ENCODE measurements at places on chromosomes 3 and 15.

DNA sequence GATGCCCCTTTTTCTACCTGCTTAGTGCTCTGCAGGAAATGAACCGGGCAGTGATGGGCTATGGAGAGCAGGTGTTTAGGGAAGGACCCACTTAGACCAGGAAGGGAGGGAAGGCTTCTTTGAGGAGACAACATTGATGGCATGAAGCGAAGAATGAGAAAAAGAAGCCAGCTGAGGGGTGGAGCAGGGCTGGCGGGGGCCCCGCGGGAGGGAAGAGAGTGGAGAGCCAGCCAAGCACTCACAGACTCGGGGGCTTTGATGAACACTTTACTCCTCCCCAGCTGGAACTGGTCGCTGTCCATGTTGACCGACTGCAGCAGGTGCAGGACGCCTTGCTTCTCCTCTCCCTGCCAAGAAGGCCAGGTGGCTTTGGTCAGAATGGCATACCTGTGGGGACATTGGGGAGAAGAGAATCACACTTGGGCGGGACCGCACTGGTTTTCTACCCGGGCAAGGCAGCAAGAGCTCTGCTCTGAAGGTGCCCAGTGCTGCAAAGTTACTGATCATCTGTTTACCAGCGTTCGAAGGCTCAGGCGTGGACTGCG is 28.4 kb upstream of the LDHAL6B start:
- DNase-seq: no peak

GRCh38 chr3:21989341-21990042 is 238.5 kb upstream of the ZNF385D start:
- no peak for DNase-seq

DNA sequence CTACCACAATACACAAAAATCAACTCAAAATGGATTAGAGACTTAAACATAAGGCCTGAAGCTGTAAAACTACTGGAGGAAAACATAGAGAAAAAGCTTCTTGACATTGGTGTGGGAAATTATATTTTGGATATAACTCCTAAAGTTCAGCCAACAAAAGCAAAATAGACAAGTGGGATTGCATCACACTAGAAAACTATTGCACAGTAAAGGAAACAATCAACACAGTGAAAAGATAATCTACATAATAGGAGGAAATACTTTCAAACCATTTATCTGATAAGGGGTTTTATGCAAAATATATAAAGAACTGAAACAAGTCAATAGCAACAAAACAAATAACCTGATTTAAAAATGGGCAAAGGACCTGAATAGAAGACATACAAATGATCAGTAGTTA is 37.6 kb upstream of the TP63 start:
- no peak for DNase-seq

DNA sequence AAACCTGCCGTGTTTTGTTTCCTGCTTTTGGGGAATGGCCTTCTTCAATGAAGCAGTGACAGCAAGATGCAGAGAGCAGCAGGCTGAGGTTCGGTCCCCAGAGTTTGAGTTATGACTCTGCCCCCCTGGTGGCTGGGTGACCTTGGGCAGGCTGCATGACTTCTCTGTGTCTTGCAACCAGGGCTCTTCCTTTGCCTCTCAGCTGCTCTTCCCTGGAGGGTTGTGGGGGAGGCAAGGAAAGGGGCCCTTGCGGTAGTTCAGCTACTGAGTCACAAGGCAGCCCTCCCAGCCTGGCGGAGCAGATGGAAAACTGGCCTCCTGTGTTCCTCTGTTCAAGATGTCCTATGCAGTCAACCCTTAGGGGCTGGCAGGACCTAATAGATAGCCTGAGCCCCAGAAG is 17.1 kb downstream of the CTXND1 start:
- DNase-seq: peak; percentile 5

DNA sequence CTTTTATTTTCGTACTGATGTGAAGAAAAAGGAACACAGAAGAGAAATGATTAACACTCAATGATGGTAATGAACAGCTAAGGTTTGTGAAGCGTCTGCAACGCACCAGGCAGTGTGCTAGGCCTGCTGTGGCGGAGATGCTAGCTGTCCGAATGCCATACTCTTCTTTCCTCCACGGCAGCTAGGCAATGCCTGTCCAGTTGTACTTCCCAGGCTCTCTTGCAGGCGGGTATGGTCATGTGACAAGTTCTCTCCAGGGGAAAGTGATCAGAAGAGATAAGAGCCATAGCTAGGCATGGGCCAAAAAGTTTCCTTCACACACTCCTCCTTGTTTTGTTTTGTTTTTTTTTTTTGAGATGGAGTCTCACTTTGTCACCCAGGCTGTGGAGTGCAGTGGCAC is 6.7 kb downstream of the TADA3 start:
- DNase-seq: no peak

GRCh38 chr3:81045976-81046375 is 715.5 kb downstream of the GBE1 start:
- DNase-seq: no peak

DNA sequence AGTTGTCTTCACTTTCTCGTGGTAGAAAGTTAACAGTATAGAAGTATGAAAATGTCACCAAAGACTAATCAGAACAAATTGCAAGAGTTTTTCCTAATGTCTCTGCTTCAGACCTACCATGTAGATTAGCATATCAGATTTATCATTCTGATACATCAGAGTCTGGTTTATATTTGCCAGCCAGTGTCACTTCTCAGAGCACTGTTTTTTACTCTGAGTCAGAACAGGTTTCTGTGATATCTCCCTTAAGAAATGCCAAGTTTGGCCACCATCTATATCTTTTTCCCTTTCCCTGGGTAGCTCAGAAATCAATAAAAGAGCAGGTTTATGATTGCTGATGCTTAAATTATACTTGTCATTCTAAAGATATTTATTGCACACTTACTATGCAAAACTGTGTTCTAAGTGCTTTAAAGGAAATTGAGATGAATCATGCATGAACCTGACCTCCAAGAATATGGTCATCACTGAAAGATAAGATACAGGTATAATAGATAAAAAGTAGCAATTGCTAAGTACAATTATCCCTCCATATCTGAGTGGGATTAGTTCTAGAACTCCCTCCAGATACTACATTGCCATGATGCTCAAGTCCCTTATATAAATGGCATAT is 672.7 kb upstream of the NAALADL2 start:
- no peak for DNase-seq

DNA sequence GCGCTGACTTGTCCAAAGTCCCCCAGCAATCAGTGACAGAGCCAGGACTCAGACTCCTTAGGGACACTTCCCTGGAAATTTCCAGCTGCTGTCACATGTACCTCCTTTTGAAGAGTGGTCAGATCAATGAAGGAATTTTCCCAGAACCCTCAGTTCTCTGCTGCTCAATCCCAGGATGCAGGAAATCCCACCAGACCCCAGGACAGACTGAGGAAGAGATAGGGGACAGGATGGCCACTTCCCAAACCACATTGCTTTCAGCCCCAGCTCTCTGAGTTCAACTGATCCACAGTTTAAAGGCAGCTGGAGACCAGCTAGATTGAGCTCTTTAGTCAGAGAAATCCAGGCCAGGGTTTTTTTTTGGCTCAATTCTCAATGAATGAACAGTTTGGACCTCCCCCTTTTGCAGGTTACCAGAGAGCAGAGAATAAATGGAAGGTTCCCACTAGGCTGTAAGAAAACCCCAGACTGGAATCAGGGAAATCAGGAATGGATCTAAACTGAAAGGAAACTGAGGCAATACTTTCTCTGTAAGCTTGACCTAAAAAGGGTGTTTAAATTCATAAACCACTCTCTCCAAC is 1.5 kb downstream of the CYP1A1 start:
- DNase-seq: no peak

DNA sequence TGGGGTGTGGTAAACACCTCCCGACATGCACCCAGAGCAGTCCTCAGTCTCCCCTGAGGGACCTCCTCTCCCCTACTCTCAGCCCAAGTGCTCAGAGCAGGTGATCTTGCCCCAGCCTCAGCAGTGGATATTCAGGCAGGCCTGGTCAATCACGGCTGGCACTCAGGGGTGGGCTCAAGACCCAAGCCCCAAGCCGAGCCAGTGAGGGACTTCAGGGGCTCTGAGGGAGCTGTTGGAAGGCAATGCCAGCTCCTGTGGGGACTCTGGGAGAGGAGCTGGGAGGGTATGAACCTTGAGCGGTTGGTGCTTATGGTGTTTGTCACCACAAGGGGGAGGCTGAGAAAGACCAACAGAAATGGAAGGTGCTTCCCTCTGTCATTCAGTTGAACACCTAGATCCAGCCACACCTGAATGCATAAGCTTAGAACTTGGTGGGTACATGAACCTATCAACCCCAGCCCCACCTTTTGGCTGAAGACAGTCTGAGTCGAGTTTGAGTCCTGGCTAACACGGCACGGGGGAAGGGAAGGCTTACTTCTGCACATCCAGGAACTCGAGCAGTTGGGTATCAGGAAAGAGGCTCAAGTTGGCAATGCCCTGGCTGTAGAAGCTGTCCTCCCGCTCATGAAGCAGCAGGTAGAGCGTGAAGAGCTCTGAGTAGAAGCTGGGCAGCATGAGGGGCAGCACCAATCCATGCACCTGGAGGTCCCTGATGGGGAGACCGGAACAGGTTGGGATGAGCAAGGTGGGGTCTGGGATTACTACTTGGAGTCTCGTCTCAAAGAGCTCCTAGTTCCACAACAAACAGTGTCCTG is 19.2 kb downstream of the ALS2CL start:
- DNase-seq: no peak

All from stimulated activated CD4-positive, alpha-beta T cell treated with anti-CD3 and anti-CD28 coated beads, TNF-alpha, amount 100 ng/mL, for 24 hours (primary cell).